ENCODE measurements at places on chromosomes 2 and 18.
A peak's percentile ranks its signal among the peaks of the same experiment; 100 is the strongest.

DNA sequence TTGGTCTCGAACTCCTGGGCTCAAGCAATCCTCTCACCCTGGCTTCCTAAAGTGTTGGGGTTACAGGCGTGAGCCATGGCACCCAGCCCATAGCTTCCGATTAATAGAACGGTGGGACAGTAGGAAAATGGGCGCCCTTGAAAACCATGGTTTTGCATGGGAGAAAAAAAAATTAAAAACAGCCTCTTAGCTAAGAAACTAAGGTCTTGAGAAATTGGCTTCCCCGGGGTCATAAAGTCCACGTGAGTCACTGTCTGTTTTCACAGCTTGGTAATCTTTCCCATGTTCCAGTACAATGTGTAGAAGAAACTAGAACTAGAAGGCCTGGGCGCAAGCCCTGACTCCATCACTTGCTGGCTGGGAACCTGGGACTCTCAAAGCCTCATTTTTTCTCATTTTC lies 20.7 kb downstream of the B3GNT2 start:
- DNase-seq, result peak; percentile 72

DNA sequence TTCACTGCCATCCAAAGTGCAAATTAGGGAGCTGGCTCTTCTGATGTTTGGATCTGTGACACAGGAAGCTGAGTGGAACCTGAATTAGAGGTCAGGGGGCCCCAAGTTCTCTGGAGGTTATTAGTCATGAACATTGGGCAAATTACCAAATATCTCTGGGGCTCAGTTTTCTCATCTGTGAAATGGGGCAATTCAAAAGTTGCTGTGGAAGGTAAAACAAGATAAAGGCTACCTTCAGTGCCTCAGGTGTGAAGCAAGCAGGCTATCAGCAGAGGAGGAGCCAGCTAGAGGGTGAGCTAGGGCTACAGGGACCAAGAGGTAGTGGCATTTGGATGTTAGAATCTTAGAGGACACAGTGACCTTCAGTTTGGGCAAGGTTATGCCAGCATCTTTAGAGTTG lies 89.4 kb upstream of the FAM136A start:
- DNase-seq, result no peak

DNA sequence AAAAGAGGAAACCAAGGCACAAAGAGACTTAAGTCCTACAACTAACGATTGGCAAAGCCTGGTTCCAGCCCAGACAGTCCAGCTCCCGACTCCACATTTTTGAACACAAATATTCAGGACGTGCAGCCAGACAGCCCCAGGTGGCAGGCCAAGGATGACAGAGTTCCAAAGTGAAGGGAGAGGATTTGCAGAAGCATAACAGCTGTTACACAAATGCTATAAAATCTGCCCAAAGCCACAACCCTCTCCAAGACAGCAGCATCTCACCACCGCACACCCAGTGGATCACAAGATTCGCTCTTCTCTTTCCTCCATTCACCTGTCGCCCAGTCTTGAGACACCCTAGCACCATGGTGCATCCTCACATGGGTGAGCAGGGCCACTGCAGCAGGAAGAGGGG lies 227.1 kb upstream of the ID2 start:
- DNase-seq, result no peak

GRCh38 chr2:105950521-105951383 lies 206.0 kb downstream of the NCK2 start:
- DNase-seq, result no peak

- no peak for DNase-seq
Observed at GRCh38 chr2:16246911-16247310, 306.6 kb downstream of the MYCN start.

DNA sequence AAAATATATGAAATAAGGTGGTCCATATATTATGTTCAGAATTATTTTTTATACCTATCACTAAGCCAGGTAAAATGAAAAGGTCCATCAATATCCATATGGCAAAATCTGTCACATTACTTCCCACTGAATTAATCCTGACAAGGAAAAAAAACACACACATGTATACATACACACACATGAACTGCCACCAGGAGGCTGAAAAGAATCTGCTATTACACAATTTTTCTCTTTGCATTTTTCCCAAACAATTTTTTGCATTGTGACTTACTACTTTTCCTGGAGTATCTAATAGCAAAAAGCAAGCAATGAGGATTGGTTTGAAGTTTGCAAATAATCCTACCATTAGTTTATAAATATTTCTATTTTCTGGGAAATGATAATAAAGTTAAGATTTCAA lies 128.2 kb upstream of the CD226 start:
- no peak for DNase-seq

DNA sequence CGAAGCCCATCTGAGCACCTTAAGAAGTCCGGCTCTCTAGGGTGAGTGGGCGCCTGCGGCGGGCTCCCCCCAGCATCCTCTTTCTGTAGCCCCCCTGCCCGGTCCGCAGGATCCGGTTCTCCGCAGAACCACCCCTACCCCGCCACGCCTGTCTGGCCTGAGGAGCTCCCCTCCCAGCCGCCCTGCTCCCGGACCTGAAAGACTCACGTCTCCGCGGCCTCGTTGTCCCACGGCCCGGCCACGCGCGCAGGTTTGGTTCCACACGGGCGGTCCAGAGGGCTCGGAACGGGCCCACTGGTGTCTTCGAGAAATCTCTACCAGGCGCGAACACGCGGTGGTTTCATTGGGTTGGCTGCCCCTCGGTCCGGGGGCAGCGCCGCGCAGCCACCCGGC lies 237 bp downstream of the SLC39A6 start:
- DNase-seq, result no peak

GRCh38 chr2:25365241-25365640 lies 23.5 kb upstream of the DNMT3A start:
- no peak for DNase-seq

DNA sequence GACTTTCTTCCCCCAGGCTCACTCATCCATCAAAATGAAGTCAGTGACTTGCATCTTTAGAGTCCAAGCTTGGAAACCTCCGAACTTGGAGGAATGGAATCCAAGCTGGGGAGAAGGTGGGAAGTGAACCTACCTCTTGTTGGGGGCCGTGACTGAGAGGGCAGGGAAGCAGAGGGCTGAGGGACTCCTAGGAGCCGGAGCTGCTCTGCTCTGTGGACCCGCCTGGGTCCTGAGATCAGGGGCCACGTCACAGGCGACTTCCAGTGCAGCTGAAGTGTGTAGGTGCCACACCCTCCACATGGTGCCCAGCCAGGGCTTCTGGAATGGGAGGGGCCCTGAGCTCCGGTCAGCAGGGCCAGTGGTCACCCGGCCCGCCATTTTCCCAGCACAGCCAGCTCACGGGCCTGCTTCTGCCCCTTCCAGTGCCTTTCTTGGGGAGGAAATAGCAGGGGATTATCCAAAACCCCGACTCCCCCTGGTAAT lies 63.4 kb upstream of the OTOS start:
- no peak for DNase-seq

GRCh38 chr2:56015711-56016115 lies 92.1 kb upstream of the EFEMP1 start:
- no peak for DNase-seq

- peak; percentile 60 for DNase-seq
Observed at GRCh38 chr18:70288171-70288850, 534 bp upstream of the SOCS6 start.

DNA sequence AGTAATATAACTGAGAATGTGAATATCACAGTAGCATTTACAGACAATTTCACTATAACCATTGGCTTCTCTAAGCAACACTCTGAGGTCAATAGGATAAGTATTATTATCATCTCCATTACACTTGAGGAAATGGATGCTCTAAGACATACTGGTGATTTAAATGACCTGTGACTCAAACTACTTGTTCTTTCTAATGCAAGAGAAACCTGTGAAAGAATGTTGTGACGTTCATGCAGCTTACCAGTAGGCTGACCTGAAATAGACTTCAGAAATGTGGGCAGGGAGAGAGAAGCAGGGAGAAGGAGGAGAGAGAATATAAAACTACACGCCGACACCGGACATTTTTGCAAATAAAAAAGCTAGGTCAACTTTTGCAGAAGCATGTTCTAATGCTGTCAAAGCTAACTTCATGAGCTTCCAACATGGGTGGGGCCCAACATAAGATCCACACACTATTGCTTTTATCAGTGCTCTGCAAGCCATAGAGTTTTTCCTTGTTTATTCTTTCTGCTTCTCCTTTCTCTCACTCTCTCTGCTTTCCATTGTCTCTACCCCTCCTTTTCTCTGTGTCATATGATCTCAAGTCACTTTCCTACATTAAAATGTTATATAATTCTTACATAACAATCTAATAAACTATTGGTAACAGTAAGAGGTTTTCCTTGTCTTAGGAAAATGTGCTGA lies 217.6 kb upstream of the FN1 start:
- no peak for DNase-seq

GRCh38 chr2:240586919-240587800 lies 626 bp downstream of the CAPN10 start:
- peak; percentile 34 for DNase-seq

- no peak for DNase-seq
Observed at GRCh38 chr2:164015328-164016123, 279.7 kb upstream of the FIGN start.

DNA sequence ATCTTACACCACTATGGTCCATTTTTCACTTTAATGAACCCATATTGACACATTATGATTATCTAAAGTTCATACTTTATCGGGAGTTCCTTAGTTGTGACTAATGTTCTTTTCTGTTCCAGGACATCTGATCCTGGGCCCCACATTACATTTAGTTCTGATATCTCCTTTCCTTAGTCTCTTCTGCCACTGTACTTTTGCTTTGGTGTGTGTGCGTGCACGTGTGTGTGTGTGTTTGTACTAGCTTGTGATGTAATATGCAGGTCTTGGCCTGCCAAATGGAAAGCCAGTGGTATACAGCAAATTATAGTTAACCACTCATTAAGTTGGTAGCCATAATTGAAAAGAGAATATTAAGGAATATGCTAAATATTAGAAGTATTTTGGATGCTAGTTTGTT lies 88.0 kb downstream of the CDC42EP3 start:
- DNase-seq, result no peak

DNA sequence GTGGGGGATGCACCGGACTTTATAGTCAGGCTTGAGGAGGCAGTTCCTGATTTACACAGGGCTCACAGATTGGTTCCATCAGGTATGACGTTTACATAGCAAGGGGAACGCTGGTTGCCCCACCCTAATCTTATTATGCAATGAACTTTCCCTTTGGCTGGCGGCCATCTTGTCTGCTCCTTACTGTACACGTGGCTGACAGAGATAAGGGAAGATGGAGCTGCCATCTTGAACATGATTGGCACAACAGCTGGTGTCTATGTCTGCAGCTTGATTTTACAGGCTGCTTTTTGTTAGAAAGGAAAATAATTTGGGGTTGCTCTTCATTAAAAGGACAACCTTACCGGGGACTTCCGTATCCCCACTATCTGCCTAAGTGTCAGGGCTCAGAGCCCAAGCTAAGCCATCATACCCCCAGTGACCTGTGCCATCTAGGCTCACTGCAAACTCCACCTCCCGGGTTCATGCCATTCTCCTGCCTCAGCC lies 33.5 kb upstream of the ATG16L1 start:
- peak; percentile 29 for DNase-seq

- no peak for DNase-seq
Observed at GRCh38 chr18:52451851-52452250, 111.9 kb downstream of the DCC start.

DNA sequence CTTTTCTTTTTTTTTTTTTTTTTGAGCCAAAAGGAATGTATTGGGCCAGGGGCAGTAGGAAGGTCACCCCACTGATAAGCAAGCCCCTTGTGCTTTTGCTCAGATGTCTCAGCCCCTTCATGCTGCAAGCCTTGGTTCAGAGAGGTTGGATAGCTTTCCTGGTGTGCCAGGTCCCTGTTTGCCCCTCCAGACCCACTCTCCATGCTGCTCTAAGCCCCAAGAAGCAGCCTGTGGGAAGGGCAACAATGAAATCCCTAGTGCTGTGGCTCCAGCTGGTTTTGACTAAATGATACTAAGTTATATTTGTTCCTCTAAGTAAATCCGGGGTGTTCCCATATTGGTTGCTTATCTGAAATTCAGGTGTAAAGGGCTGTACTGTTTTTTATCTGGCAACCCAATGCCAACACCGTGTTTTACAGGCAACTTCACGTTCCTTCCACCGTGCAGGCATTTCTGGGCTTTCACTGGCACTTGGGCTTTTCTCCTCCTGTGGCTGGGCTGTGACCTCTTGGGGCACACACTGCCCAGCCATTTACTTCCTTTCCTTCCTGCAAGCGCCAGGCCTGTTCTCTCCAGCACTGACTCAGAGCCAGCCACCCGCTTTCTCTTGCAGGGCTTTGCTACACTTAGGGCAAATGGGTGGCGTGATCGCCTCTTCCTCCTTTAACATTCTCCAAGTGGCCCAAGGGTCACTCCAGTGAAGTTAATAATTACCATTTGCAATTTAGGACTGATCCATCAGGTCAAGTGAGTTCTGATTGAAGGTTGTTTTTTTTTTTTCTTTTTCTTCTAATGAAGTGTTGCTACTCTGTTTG lies 21.6 kb downstream of the MERTK start:
- DNase-seq, result peak; percentile 89

DNA sequence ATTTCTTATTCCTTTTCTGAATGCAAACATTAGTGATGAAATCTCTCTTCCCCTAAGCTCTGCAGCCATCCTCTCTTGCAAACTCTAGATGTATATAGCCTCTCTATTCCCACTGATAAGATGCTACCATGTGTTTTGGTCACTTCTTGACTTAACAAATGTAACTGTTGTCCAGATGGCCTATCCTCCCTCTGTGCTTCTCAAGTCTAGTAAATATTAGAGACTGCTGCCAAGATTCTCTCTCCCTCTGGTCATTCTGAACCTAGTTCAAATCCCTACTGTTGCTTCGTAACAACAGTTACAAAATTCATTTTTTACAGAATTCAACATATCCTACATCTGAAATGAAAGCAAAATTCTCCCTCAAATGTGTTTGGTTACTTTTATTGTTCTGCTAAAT lies 156.6 kb downstream of the TXNL1 start:
- DNase-seq, result no peak

DNA sequence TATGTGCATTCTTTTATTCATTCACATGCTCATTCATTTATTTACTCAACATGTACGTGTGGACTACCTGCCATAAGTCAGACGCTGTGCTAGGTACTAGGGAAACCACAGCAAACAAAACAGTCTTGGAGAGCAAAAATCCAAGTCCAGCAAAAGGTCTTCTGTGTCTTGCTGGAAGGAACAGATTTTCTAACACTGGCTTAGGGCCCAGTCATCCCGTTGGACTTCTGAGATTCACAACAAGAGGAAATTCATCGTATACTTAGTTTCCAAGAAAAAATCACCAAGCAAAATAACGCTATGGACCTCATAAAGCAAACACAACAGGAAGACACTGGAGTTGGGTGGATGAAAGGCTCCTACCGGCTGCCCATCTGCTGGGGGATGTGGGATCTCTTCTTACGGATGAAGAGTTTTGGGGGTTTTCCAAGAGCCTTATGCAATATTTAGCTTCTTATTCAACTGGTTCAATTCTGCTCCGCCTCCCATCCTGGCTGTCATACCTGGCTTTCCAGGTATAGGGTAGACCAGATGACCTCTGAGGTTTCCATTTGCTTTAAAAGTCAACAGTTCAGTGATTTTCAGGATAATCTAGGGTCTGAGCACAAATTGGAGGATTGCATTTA lies 262.7 kb downstream of the HAUS1 start:
- no peak for DNase-seq

Measured in suppressor macrophage treated with lipopolysaccharide for 1 hour (primary cell).